ENCODE measurements at places on chromosomes 7 and 10.

- no peak for DNase-seq
These were observed 606.2 kb downstream of the PCDH15 start for GRCh38 chr10:54194806-54195205.

DNA sequence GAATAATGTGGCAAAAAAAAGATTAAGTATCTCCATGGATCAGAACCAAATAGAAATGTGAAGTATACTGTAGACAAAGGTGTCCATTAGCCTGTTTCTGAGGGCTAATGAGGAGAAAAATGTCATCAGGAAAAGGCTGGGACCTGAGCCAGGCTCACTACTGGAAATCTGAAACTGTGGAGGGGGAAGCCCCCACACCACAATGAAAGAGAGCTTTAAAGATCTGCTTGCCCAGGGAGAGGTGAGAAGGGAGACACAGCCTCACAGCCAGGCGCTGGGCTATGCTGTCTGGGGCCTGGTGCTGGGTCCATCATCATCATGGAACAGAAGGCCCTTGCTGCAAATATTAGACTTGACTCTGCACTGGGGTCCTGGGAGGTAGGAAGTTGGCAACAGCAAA, 90.4 kb downstream of the OSBPL3 start:
- no peak for DNase-seq

GRCh38 chr10:88702848-88703597, 3.0 kb upstream of the LIPK start:
- no peak for DNase-seq

- no peak for DNase-seq
These were observed 242.1 kb downstream of the FGFR2 start for GRCh38 chr10:121356183-121356582.

DNA sequence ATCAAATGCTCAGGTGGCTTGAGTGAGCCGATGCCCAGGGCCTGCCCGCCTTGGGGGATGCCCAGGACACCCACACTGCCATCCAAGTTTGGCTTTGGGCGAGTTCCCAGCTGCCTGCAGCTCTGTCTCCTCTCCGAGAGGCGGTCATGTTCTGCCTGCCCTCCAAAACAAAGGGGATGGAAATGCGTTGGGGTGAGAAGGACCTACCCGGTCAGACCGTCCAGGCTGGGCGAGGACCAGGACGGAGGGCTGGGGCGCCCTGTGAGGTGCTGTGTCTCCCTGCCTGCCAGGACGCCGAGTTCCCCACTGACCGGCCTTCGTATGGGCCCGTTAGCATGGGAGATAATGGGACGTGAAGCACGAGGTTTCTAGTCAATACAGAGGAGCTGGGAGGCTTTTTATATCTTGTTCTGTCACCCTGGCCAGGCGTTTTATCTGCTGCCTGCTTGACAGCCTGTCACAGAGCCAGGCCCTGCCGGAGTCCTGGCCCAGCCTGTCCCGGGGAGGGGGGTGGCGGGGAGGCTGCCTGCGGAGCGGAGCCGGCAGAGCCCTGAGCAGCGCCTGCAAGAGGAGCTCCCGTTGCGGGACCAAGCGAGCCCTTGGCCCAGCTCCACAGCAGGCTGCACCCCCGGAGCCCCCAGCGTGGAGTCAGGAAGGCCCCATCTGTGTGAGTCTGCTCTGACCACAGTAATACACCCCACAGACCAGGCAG, 22.0 kb upstream of the ELFN1 start:
- DNase-seq = no peak

DNA sequence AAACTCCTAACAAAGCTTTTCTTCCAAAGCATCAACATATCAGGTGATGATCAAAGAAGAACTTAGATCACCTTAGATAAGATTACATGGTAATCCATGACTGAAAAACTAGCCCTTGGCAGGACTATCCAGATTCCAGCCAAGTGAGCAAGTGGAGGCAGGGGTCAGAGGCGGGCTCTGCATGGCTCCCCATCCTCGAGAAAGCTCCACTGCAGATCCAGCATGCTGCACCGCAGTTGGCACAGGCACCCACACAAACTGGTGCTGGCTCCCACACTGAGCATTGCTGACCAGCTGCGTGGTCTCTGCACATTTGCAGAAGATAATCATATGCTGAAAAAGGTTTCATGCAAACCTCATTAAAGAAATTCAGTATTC, 10.1 kb downstream of the PSAP start:
- no peak for DNase-seq

DNA sequence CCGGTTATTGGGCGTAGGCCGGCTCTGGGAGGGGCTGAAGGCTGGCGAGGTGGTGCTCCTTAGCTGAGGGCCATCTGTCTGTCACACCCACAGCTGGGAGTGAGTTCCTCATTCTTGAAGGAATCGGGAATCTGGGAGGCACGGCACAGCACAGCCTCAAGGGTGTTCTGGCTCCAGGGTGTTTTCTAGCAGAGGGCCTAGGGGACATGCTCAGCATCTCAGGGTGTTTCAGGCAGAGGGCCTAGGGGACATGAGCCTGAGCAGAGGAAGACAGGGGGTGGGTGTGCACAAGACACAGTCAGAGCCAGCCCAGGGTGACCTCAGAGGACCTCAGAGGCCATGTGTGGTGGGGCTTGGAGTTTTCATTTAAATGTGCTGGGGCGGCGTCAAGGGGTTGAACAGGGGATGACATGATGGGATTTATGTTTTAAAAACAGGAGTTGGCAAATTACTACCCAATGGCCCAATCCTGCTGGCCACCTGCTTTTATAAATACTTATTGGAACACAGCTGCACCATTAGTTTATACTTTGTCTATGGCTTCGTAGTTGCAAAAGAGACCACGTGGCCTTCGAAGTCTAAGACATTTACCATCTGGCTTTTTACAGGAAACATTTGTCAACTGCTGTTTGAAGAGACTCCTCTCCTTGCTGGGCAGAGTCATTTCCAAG, 121.6 kb downstream of the PRKAG2 start:
- DNase-seq = no peak

GRCh38 chr7:74633451-74633921, 24.0 kb upstream of the GTF2I start:
- no peak for DNase-seq

GRCh38 chr10:119407254-119407777, 135.2 kb downstream of the RGS10 start:
- DNase-seq = no peak

GRCh38 chr7:156473476-156474240, 166.9 kb upstream of the RNF32 start:
- peak; percentile 39 for DNase-seq

DNA sequence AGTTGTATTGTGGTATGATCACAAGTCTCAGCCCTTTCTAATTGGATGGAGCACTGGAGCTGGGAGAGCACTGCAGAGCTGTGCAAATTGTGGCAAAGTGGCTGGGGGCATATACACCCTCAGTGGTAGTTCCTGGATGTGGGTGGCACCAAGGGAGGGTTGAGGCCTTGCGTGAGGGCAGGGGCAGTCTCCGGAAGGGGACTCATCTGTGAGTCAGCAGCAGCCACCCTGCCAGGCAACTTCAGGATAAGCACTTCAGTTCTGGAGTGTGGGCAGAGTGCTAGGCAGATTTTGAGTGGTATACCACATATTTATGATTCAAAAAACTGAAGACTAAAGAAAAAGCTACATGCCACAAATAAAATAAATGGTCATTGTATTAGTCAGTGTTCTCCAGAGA, 210.5 kb downstream of the ETV1 start:
- no peak for DNase-seq

GRCh38 chr10:59865101-59865500, 41.3 kb downstream of the CCDC6 start:
- DNase-seq = no peak

GRCh38 chr7:15678653-15679052, 7.8 kb downstream of the MEOX2 start:
- no peak for DNase-seq

- DNase-seq = no peak
These were observed 592 bp upstream of the PIK3CG start for GRCh38 chr7:106864298-106865081.

GRCh38 chr10:116766837-116767634, 24.7 kb upstream of the HSPA12A start:
- no peak for DNase-seq

DNA sequence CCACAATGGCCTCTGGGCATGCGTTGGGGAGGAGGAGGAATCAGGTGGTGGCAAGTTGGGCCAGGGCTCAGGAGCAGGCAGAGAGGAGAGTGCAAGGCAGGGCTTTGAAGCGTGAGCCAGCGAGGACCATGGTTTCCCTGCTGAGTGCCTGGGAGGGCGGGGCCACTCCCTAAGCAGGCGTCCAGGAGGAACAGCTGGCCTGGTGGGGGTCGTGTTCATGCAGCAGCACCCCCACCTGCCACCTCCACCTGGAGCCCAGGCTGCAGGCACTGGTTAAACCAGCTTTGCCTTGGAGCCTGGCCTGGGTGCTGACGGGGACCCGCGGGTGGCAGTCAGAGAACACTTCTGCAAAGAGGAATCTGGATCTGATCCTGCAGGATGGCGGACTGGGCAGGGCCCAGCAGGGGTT, 24.2 kb upstream of the AQP1 start:
- DNase-seq = no peak

- DNase-seq = no peak
These were observed 60.7 kb downstream of the EXOC4 start for GRCh38 chr7:133313575-133313974.

DNA sequence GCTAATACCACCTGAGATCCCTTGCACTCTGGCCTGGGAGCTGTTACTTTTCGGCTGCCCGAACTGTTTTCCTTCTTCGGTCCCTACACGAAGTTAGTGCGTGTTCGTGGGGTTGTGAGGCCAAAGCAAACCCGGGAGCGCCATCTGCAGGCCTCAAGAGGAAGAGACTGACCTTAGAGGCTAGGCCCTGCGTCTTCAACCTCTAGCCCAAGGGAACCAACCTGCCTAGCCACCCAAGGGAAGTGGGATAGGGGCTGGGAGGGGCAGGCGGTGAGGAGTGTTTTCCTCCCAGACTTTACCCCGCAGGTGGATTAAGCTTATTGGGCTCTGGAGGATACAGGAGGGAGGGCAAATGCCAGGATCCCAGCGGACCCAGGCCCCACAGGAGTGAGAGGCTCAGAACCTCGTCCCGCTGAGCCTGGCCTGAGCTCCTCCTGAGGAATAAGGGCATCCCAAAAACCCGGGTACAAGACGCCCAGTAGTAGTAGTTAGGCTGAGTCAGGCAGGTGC, 1.7 kb upstream of the PAX2 start:
- no peak for DNase-seq

DNA sequence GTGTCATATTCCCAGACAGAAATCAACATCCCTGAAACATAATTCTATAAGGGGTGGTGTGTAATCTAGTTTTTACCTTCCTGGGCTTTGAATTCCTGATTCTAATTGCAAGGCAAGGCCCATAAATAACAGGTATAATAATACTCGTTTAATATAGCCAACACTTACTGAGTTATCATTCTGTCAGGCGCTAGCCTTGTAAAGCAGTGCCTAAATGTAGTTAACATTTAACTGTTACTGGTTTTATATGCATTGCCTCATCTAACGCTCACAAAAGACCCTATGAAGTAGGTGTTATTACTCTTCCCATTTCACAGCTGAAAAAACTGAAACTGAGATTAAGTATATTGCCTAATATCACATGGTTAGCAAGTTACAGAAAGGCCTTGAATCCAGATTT, 772.5 kb downstream of the SUGCT start:
- DNase-seq = no peak

- no peak for DNase-seq
These were observed 155.0 kb upstream of the LYZL2 start for GRCh38 chr10:30784524-30784896.

- no peak for DNase-seq
These were observed 428.2 kb upstream of the GALNT17 start for GRCh38 chr7:70703785-70704184.

- no peak for DNase-seq
These were observed 79.6 kb upstream of the MTPN start for GRCh38 chr7:136056651-136057231.

- no peak for DNase-seq
These were observed 64.1 kb downstream of the MICU1 start for GRCh38 chr10:72561745-72562166.

GRCh38 chr7:105028004-105028403, 14.0 kb downstream of the KMT2E start:
- no peak for DNase-seq

DNA sequence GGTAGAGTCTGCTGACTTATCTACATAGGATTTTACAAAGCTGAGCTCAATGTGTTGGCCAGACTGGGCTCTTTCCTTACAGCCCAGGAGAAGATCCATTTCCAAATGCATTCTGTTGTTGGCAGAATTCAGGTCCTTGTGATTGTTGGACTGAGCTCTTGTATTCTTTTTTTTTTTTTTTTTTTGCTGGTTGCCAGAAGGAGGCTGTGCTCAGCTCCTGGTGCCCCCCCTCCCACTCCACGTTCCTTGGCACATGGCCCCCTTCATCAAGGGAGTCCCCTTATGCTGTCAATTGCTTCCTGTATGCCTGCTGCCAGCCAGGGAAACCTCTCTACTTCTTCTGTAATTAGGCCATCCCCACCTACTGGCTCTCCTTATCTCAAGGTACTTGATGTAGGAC, 518.1 kb upstream of the AKR1E2 start:
- DNase-seq = no peak

DNA sequence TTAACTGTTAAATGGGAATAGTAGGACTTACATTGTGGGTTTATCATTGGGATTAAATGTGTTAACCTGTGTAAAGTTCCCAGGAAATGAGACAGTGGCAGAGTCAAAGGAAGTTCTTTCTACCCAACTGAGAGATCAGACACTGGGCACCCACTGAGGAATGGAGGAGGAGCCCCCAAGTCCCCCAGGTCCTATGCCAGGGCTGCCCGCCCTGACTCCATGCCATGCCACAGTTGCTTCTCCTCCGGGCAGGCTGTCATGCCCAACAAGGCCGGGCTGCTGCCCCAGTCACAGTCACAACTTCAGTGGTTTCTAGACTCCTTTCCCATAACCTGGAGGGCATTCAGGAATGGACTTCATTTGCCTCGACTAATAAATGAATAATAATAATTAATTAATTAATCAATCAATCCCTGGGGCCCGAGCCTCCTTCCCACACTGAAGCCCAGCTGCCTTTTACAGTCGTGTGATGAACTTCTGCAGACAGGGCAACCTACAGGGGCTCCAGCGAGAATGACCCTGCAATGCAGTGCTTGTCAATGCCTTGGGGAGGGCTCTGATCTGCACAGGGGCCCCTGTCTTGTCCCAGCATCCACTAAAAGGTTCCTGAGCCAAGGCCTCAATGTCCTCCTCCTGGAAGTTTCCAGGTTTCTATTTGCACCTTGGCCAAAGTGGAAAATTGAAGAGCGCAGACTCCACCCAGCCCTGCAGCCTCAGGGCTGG, 32.4 kb downstream of the DRGX start:
- no peak for DNase-seq

DNA sequence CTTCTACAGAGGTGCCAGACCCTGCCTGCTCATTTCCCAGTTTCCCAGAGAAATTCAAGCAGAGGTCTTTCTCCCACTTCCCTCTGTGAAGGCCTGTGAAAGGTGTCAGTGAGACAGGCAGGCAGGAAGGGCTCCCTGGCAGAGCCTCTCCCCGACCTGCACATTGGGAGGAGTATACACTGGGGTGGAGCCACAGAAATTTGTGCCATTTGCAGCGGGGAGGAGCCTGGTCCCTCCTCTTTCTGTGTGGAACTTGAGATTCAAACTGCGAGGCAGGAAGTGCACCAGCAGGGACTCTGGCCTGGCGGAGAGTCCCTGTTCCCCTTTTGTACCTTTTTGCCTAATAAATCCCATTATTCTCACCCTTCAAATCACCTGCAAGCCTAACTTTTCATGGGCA, 54.6 kb upstream of the OPN4 start:
- DNase-seq = no peak

DNA sequence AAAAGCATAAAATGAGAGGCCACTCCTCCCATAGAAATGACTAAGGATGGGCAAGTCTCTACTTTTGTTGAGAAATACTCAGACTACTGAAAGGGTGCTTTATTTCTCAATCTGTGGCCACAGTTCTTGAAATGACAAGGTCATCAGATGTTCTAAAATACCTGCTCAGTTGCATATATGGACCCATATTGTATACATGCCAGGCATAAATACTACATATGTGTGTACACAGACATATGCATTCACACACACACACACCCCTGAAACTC, 691.5 kb upstream of the SORCS1 start:
- DNase-seq = no peak
